ENCODE measurements at places on chromosomes 6 and 20. TPM values are rescaled to one million over a fixed set of nuclear protein-coding genes. Genes with fewer than 3 reads are reported as not detected.
A peak's percentile ranks its signal among the peaks of the same experiment; 100 is the strongest.

DNA sequence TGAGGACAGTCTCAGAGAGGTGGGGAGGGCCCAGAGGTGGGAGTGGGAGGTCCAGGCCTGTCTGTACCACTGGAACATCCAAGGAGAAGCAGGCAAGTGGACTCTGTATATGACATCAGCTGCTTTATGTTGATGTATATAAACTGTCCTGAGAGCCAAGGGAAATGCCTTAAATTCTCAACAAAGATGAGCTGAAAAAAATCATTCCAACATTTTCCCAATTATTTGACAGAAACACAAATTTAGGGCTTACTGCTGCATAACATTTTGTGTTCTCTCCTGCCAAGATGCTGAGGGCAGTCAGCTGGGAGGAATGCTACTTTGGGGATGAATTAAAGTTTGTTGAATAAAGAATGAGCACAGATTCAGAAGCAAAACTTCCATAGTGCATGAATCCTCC is 52.8 kb downstream of the FOXC1 start:
- no peaks in the 10 kb centered on the region for H3K36me3 ChIP-seq
- H3K4me1 ChIP-seq: peaks cover 30% of the 10 kb centered on the region
- peak overlapping the region; percentile 4 for H3K27ac ChIP-seq
- DNase-seq: peak; percentile 30

DNA sequence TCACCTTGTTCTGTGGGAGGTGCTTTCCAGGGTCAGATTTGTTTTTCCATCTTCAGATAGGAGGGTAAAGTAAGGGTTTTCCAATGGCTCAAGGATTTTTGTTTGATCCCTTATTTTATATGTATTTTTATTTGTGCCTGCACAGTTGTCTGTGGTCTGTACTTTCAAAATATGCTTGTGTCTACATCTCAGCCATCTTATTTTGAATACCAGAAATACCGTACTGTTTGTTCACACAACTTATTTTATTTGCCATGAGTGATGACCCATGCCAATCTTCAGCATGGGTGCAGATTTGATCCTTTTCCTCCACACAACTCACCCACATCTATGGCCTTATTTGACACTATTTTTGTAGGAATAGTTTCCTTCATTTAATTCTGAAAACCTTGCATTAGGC is 72.2 kb upstream of the PTCHD4 start:
- no peak for DNase-seq
- no peak overlapping the region for H3K4me3 ChIP-seq
- H3K27ac ChIP-seq: no peak overlapping the region
- peaks cover 7% of the 10 kb centered on the region for H3K4me1 ChIP-seq
- no peaks in the 10 kb centered on the region for H3K36me3 ChIP-seq

DNA sequence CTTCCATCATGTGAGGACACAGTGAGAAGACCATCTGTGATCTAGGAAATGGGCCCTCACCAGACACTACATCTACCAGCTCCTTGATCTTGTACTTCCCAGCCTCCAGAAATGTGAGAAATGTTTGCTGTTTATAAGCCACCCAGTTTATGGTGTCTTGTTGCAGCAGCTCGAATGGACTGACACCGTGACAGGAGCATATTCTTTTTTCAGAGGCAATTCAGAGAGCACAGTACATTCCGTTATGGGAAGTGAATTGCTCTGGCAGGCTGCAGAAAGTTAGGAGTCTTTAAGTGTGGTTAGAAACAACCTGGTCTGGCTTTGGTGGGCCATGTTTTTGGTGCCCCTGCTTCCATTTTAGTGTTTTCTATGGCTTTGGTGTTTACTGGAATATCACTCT is 75.1 kb downstream of the FIG4 start:
- H3K27ac ChIP-seq: no peak overlapping the region
- DNase-seq: no peak
- peaks cover 20% of the 10 kb centered on the region for H3K36me3 ChIP-seq
- H3K27me3 ChIP-seq: no peaks in the 10 kb centered on the region
- H3K4me1 ChIP-seq: peaks cover 43% of the 10 kb centered on the region

- no peaks in the 10 kb centered on the region for H3K27me3 ChIP-seq
- no peaks in the 10 kb centered on the region for H3K36me3 ChIP-seq
- H3K4me1 ChIP-seq: no peaks in the 10 kb centered on the region
- DNase-seq: no peak
These were observed 28.3 kb downstream of the FERMT1 start for GRCh38 chr20:6094565-6094964.

- H3K4me3 ChIP-seq: no peak overlapping the region
- DNase-seq: no peak
- H3K27me3 ChIP-seq: peaks cover 4% of the 10 kb centered on the region
These were observed 64.8 kb upstream of the FOXQ1 start for GRCh38 chr6:1247056-1247455.

ZNF391 gene
- total RNA-seq: 0.37 TPM
